M059J (cell line): ENCODE measurements at places on chromosomes 12 and 14.
A peak's percentile ranks its signal among the peaks of the same experiment; 100 is the strongest.

- no peak for DNase-seq
These were observed 66.6 kb downstream of the GRIP1 start for GRCh38 chr12:66612090-66612775.

- no peak for DNase-seq
These were observed 613.4 kb upstream of the ATP2B1 start for GRCh38 chr12:90322006-90322405.

DNA sequence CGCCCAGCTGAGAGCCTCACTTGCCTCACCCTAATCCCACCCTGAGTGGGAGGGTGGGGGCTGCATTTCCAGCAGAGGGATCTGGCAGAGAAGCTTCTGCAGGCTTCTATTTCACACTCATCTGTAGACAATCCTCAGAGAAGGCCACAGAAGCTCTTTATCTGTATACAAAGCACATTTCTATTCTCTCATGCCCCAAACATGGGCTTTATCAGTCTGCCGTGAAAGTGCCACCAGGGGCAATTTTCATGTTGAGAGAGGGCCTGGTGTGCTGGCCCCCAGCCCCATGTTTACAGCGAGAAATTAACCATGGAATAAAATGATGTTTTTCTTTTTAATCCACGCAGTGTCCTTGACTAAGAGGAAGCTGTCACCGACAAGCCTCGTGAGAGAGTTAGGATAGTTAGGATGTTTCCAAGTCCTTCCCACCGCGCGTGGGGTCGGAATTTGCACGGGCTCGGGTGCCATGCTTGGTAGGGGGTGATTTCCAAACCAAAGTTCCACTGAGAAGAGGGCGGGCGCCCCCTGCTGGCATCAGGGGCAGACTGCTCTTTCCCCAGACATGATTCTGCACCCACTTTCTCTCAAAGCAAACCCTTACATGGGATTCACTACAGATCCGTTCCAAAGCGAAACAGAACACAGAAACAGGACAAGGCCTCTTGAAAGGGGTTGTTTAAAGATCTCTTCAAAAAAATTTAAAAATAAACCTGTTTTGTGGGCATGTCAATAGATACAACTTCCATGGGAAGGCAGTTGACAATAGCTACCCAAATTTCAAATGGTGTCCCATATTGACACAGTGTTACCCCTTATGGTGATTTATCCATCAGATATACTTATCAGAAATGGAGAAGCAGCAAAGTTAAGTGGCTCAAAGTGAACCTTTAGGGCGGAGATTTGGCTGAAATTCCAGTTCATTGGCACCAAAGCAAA lies 19.4 kb downstream of the BDKRB1 start:
- peak; percentile 48 for DNase-seq

- DNase-seq: no peak
These were observed 50.6 kb upstream of the FUT8 start for GRCh38 chr14:65361920-65362319.

- peak; percentile 23 for DNase-seq
These were observed 52.0 kb upstream of the SOCS2 start for GRCh38 chr12:93520454-93520853.

DNA sequence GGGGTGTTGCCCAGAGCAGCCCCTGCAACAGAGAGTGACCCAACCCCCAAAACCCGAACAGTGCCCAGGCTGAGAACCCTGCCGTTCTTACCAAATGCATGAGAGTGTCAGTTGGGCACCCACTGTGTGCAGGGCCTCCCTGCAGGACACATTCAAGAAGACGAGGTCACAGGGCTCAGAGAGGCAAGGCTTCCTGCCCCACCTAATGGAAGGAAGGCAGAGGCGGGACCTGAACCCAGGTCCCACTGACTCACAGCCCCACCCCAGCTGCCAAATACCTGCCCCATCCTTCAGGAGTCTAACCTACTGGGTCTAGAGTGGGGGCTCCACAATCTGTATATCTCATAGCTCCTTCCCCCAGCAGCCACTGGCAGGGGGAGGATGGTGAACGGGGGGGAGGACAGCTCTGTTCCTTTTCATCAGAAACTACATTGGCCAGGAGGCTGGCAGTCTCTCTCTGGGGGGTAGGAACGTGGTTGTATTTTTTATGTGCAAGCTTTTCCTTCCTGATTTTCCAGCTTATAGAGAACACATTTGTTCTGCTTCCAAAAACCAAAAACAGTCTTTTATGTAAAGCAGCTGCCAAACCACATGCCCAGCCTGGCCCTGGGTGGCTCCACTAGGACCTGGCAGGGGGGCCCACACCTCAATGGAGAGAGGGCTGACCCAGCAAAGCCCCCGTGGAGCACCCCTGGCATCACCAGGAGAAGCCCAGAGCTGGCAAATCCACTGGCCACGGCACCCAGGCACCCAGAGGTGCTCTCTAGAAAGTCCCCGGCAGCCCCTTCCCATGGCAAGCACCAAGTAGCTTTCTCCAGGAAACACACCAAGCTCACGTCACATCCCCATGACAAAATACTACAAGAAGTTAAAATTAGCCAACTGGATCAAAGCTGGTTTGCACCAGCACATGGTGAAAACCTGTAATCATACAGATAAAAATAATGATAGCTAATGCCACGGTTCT lies 17.0 kb downstream of the NCOR2 start:
- peak; percentile 48 for DNase-seq
